ENCODE measurements at places on chromosomes 5 and 9. TPM values are rescaled to one million over a fixed set of nuclear protein-coding genes. Genes with fewer than 3 reads are reported as not detected.

Gene OSTF1
- 14.5 TPM for total RNA-seq

Gene DIRAS2
- total RNA-seq: not detected

Gene KIF4B
- total RNA-seq: not detected

Gene NUTM2G
- not detected for total RNA-seq

Gene N4BP3
- total RNA-seq: 0.24 TPM

Gene PTGR1
- total RNA-seq: 38.8 TPM

Gene TSSK1B
- total RNA-seq: not detected

Gene PLPP6
- total RNA-seq: 4.1 TPM

Measured in right atrium auricular region (tissue), 2 donors.